ENCODE measurements at places on chromosomes 1 and 21. TPM values are rescaled to one million over a fixed set of nuclear protein-coding genes. Genes with fewer than 3 reads are reported as not detected.

GRCh38 chr1:40944326-40944725, 35.2 kb upstream of the CTPS1 start:
- peak; percentile 83 for DNase-seq

- no peak for DNase-seq
Measured at GRCh38 chr1:24805534-24806301, 60.5 kb downstream of the CLIC4 start.

DNA sequence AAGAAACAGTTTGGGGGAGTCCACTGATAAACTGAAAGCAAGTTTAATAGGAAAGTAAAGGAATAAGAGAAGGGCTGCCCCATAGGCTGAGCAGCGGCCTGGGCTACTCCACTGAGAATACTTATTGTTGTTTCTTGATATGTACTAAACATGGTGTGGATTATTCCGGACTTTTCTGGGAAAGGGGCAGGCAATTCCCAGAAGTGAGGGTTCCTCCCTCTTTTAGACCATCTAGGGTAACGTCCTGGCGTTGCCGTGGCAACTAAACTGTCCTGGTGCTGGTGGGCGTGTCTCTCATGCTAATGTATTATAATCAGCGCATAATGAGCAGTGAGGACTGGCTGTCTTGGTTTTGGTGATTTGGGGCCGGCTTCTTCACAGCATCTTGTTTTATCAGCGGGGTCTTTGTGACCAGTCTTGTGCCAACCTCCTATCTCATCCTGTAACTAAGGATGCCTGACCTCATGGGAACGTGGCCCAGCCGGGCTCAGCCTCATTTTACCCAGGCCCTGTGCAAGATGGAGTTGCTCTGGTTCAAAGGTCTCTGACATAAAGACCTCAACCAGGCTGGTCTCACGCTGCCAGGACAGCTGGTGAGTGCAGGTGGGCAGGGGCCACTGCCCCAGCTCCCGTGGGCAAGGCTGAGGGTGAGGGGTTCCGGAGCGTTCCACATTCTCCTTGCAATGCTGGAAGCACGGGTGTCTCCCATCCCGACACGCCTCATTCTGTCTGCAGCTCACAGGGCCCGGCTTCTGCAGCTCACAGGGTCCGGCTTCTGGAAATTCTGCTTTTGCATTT, 19.6 kb upstream of the C1orf159 start:
- DNase-seq, result no peak

DNA sequence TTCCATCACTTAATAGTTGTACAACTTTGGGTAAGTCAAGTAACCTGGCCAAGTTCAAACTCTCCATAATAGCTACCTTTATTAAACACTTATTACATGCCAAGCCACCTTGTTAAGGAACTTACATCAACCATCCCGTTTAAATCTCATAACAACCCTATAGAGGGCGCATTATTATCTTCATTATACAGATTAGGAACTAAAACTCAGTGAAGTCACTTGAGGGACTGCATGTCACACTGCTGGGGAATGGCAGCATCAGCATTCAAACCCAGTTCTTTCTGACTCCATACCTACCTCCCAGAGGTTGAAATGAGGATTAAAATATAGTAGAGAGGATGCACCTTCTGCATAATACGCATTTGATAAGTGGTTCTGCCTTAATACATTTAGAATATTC, 47.1 kb upstream of the PLA2G2C start:
- no peak for DNase-seq

GRCh38 chr1:91851130-91852010, 34.6 kb downstream of the TGFBR3 start:
- DNase-seq, result no peak

- DNase-seq, result no peak
Measured at GRCh38 chr1:22534951-22535350, 28.3 kb upstream of the EPHA8 start.

DNA sequence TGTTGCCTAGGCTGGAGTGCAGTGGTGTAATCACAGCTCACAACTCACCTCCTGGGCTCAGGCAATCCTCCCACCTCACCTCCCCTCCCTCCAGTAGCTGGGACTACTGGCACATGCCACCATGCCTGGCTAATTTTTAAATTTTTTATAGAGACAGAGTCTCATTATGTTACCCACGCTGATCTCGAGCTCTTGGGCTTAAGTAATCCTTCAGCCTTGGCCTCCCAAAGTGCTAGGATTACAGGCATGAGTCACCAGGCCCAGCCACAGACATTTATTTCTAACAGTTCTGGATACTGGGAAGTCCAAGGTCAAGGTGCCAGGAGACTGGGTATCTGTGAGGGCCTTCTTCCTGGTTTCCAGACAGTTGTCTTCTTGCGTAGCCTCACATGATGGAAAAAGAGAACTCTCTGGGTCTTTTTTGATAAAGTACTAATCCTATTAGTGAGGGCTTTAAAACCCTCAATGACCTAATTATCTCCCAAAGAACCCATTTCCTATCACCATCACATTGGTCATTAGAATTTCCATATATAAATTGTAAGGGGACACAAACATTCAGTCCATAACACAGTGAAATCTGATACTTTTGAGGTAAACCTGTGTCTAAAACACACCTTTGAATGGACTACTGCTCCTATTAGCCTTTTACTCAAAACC, 67.9 kb downstream of the PHACTR4 start:
- peak; percentile 86 for DNase-seq

GRCh38 chr1:97050506-97050905, 328.9 kb downstream of the PTBP2 start:
- no peak for DNase-seq

- DNase-seq, result no peak
Measured at GRCh38 chr1:234988536-234988935, 140.1 kb downstream of the TOMM20 start.

GRCh38 chr21:30491963-30492428, at the start of gene KRTAP19-3:
KRTAP19-3 (minus strand) TSS chr21:30492013; CDS start chr21:30491957, 56 bp downstream.
- DNase-seq, result no peak

DNA sequence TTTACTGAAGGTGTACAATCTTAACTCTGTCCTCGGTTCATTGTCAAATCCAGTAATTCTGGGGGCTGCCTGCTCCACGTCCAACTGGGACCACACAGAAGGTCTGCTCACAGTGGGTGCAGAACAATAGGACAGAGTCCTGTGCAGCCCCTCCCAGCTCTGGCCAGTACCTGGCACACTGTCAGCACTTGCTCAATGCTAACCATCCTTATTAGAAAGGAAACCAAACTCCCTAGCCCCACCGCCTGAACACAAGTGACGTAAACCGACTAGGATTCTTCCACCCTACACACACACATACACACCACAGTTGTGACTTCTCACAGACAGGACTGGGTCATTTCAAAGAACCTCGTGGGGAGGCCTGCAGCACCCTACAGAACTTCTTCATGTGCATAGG, 5.2 kb downstream of the BCAR3 start:
- DNase-seq, result no peak

- DNase-seq, result no peak
Measured at GRCh38 chr1:118136187-118136941, 48.7 kb downstream of the SPAG17 start.

GRCh38 chr1:233463333-233463732, 135.8 kb downstream of the MAP3K21 start:
- DNase-seq, result no peak

DNA sequence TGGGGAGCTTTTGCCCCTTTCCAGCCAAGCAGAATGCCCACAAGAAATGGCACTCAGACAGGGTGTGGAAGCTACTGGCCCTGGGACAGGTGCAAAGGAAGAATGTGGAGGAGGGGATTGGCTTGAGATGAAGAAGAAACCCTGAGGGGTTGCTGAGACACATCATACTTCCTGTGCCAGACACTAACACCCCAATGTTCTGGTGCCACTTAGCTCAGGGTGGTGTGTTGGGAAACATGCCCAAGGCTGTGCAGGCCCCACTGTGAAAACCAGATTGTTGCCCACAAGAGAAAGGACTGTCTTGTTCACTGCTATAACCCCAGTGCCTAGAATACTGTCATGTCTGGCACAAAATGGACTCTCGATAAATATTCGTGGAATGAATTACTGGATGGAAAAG, 9.9 kb upstream of the PAQR6 start:
- DNase-seq, result no peak

DNA sequence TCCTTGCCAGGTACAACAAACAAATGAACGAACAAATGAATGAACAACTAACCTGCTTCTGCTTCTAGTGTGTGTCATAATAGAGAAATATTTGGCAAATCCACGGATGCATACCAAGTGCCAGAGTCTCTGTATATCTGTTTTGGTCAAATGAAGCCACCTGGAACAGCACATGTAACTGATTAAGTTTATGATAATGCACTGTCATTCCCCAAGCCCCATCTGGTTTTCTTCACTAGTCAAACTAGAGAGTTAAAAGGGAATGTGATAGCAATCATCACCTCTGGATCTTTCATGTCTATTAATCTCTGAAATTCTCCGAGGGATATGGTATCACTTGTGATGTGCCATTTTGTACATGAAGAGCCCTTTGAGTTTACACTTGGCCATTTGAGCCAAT, 21.0 kb upstream of the SCAF4 start:
- no peak for DNase-seq

- no peak for DNase-seq
Measured at GRCh38 chr1:9838946-9839345, 15.2 kb upstream of the CLSTN1 start.

DNA sequence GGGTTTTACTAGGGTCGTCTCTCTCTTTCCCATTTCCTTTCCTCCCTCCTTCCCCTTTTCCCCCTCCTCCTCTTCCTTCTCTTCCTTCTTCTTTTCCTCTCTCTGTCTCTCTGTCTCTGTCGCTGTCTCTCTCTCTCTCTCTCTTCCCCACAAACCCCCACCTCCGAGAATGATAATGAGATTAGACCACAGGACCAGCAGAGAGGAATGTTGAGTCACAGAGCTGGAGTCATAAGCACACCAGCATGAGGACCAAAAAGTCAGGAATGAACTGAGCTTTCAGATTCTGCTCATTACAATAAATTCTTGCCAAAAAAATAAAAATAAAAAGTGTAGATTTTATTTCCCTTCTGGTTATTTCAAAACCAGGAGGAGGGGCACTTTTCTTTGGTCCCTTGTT, 377.4 kb downstream of the LTN1 start:
- no peak for DNase-seq

DNA sequence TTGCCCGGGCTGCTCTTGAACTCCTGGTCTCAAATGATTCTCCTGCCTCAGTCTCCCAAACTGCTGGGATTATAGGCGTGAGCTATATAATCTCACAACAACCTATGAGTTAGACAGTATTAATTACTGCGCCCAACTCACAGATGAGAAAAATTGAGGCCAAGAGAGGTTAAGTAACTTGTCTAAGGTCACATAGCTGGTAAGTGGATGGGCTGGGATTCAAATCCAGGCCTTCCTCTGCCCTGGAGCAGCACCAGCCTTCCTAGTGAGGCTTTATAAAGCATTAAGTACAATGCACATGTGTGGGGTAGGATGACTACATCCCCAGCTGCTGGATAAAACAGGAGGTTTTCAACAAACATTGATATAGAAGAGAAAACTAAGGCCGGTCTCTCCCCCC, 15.1 kb downstream of the E2F2 start:
- no peak for DNase-seq

DNA sequence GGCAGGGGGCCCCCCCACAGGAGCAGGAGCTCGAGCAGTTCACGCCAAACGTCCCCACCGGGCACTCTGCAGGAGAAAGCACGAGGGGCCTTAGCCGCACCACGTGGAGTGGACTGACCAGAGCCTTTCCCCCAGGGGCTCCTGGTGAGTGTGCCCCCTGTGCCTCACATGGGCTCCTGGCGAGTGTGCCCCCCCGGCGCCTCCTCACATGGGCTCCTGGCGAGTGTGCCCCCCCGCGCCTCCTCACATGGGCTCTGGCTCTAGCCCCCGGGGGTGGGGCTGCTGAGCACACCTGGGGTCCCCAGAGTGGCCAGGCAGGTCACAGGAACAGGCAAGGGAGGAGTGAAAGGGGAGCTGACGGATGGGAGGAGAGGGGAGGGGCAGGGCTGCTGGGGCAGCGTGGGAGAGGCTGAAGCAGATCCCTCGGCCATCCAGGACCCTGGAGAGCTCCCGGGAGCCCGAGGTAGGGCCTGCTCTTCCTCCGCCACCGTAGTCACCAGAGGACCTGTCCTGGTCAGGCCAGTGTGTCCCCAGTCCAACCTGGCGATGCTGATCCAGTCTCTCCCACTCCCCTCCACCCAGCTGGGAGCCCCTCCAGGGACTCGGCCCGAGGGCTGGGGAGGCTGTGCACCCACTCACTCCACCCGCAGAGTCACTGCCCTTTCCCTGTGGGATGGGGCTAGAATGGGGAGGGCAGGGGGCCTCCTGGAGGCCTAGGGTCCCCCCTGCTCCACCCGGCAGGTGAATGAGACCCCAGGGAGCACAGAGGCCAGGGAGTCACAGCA, 47.6 kb downstream of the ARHGEF16 start:
- no peak for DNase-seq

- no peak for DNase-seq
Measured at GRCh38 chr1:10494754-10495474, 20.2 kb downstream of the PEX14 start.

- no peak for DNase-seq
Measured at GRCh38 chr1:77424236-77424635, 142.4 kb downstream of the AK5 start.

GRCh38 chr21:38342739-38343138, 85.9 kb downstream of the KCNJ15 start:
- DNase-seq, result no peak

The INTS11 gene
- total RNA-seq, result 58.7 TPM

The HOOK1 gene
- 3.6 TPM for total RNA-seq

The LRRC52 gene
- not detected for total RNA-seq

The TMEM79 gene
- total RNA-seq, result 3.9 TPM

The FH gene
- 75.1 TPM for total RNA-seq

The ATP1A4 gene
- not detected for total RNA-seq

The CD53 gene
- total RNA-seq, result not detected

The FCRL4 gene
- not detected for total RNA-seq

The GNG4 gene
- total RNA-seq, result 0.43 TPM

The SLC25A34 gene
- total RNA-seq, result 0.75 TPM

The FUCA1 gene
- total RNA-seq, result 33.8 TPM

Measured in epithelial cell of proximal tubule (primary cell).